Right renal pelvis (tissue), 4 donors: ENCODE measurements at places on chromosomes 12 and 14.

GRCh38 chr12:26340649-26341048 is 145.3 kb downstream of the SSPN start:
- DNase-seq, result no peak

- DNase-seq, result no peak
These were observed 77.6 kb downstream of the PTPRR start for GRCh38 chr12:70842942-70843341.

DNA sequence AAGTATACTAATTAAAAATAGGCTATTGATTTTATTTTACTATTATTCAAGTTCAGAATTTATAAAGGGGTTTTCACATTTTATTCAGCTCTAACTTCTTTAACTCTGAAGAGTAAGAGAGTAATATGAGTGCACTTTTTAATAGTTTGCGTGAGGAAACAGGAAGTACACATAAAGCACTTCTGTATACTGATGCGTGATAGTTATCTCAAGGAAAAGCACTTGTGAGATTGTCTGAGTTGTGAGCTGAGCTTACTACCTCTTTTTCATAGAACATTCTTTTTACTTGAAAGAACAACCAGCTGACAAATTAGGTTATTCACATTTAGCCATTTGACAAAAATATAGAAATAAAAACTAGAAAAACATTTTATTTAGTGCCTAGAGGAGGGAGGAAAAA is 1.9 kb downstream of the RAD51AP1 start:
- no peak for DNase-seq

- no peak for DNase-seq
These were observed 1.4 kb downstream of the HSP90AA1 start for GRCh38 chr14:102085488-102085887.
